ENCODE measurements at places on chromosomes 4 and X.
A peak's percentile ranks its signal among the peaks of the same experiment; 100 is the strongest.

DNA sequence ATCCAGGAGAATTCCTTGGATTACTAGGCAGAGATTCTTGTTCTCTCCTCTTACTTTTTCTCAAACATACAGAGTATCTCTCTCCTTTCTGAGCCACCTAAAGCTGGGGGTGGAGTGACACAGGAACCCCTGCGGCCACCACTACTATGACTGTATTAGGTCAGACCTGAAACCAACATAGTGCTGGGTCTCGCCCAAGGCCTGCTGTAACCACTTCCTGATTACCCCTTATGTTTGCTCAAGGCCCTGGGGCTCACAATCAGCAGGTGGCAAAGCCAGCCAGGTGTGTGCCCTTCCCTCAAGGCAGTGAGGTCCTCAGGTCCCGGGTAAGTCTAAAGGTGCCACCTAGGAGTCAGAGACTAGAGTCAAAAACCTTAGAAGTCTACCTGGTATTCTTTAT, 166.4 kb downstream of the PARM1 start:
- H3K4me1 ChIP-seq, result no peaks in the 10 kb centered on the region
- H3K36me3 ChIP-seq, result no peaks in the 10 kb centered on the region
- no peak overlapping the region for H3K4me3 ChIP-seq
- DNase-seq, result no peak
- H3K27me3 ChIP-seq, result no peaks in the 10 kb centered on the region

GRCh38 chr4:145716200-145716599, 36.3 kb downstream of the C4orf51 start:
- H3K4me1 ChIP-seq, result peaks cover 14% of the 10 kb centered on the region
- DNase-seq, result no peak
- no peak overlapping the region for H3K4me3 ChIP-seq
- H3K27ac ChIP-seq, result no peak overlapping the region
- no peaks in the 10 kb centered on the region for H3K36me3 ChIP-seq
- no peaks in the 10 kb centered on the region for H3K27me3 ChIP-seq

GRCh38 chr4:182491719-182492118, 248.5 kb downstream of the TENM3 start:
- peaks cover 2% of the 10 kb centered on the region for H3K27me3 ChIP-seq
- H3K4me1 ChIP-seq, result no peaks in the 10 kb centered on the region
- H3K36me3 ChIP-seq, result no peaks in the 10 kb centered on the region
- no peak overlapping the region for H3K27ac ChIP-seq

DNA sequence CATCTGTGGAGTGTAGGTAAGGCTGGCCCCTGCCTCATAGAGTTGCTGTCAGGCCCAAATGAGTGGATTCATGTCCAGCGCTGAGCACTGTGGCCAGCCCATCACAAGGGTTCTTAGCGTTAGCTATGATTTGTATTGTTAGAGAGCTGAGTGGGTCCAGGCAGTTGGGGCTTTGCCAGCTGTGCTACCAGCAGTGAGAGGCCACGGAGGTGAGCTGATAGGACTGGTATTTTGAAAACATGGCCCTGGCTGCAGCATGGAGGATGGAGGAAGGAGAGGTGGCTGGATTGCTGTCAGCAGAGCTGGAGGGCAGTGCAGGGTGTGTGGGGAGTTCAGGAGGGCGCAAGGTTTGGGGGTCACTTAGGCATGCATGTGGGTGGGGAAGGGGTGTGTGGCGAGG, 69.8 kb downstream of the PSAPL1 start:
- H3K4me1 ChIP-seq, result peaks cover 10% of the 10 kb centered on the region
- H3K4me3 ChIP-seq, result no peak overlapping the region
- no peak for DNase-seq

DNA sequence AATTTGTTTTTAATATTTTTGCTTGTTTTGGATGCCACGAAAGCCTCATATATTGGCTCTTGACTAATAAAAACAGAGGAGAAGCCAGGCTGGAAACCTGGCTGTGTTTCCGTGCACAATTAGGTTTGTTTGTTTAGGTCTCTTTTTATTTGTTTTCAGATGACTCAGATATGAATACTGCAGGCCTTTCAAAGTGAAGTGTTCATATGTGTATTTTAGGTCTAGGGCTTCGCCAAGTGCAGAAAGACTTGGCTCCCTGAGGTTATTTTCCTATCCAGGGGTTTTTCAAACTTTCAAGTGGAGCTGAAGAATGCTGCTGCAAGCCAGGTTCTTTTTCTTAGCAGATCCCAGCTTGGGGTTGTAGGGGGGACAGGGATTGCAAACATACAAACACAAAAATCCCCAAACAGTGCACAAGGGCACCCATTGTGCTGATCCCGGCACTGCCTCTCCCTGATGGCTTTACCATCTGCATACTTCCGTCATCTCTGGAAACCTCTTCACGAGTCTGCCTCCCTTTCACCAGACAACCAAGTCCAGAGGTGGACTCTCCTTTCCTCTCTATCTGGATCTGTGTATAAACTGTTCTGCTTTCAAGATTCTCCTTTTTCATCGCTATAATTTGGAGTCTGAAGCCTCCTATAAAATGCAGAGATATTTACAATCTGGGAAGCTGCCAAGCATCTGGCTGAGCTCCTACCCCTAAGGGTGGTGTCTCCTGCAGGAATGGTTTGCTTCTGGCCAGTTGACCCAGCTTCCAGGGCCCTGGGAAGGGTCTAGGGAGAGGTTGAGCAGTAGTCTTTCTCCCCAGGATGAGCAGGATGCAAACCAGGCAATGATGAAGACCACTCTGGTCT, 108.6 kb downstream of the SMIM20 start:
- no peaks in the 10 kb centered on the region for H3K4me1 ChIP-seq
- DNase-seq, result no peak
- H3K36me3 ChIP-seq, result no peaks in the 10 kb centered on the region
- no peak overlapping the region for H3K27ac ChIP-seq

GRCh38 chr4:636628-637159, 11.3 kb downstream of the PDE6B start:
- DNase-seq, result no peak
- H3K27me3 ChIP-seq, result peaks cover 18% of the 10 kb centered on the region
- H3K4me3 ChIP-seq, result no peak overlapping the region

- no peaks in the 10 kb centered on the region for H3K27me3 ChIP-seq
- DNase-seq, result no peak
- H3K27ac ChIP-seq, result no peak overlapping the region
- peaks cover 2% of the 10 kb centered on the region for H3K4me1 ChIP-seq
- H3K36me3 ChIP-seq, result no peaks in the 10 kb centered on the region
- no peak overlapping the region for H3K4me3 ChIP-seq
These were observed 224.7 kb downstream of the MID1 start for GRCh38 chrX:10395643-10396042.

- H3K4me1 ChIP-seq, result no peaks in the 10 kb centered on the region
- DNase-seq, result no peak
- no peaks in the 10 kb centered on the region for H3K36me3 ChIP-seq
These were observed 12.1 kb upstream of the DRD5 start for GRCh38 chr4:9769321-9769720.

- no peak for DNase-seq
- no peaks in the 10 kb centered on the region for H3K4me1 ChIP-seq
- no peak overlapping the region for H3K4me3 ChIP-seq
- H3K27ac ChIP-seq, result no peak overlapping the region
- no peaks in the 10 kb centered on the region for H3K27me3 ChIP-seq
These were observed 111.1 kb upstream of the GRPR start for GRCh38 chrX:16012250-16012649.

DNA sequence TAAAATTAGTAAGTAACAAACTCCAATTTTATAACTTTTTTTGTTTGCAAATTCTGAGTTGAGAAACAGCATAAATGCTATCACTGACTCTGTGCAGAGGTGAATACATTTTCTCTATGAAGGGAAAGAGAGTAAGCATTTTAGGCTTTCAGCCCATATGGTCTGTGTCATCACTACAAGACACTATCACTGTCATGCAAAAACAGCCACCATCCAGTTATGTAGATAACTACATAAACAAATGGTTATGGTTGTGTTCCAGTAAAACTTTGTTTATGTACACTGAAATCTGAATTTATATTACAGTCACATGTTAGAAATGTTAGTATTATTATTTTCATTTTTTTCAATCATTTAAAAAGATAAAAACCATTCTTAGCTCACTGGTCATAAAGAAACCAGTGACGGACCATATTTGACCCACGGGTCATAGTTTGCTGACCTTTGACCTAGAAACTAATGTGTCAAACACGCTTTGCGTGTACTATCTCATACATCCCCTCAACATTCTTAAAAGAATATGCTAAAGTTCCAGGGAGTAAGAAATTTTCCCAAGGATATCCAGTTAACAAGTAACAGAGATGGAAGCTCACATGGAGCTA, 29.1 kb downstream of the RASGEF1B start:
- H3K4me3 ChIP-seq, result no peak overlapping the region
- H3K27me3 ChIP-seq, result no peaks in the 10 kb centered on the region
- no peak overlapping the region for H3K27ac ChIP-seq

- peaks cover 2% of the 10 kb centered on the region for H3K27me3 ChIP-seq
- peaks cover 5% of the 10 kb centered on the region for H3K36me3 ChIP-seq
- H3K4me3 ChIP-seq, result peak overlapping the region; percentile 91
- peak overlapping the region; percentile 94 for H3K27ac ChIP-seq
These were observed 525 bp upstream of the CISD2 start for GRCh38 chr4:102868153-102868780.

- no peak overlapping the region for H3K27ac ChIP-seq
- H3K4me3 ChIP-seq, result no peak overlapping the region
- no peaks in the 10 kb centered on the region for H3K36me3 ChIP-seq
- no peak for DNase-seq
These were observed 178.6 kb downstream of the SLC7A11 start for GRCh38 chr4:138063581-138063980.

- H3K27me3 ChIP-seq, result peaks cover 2% of the 10 kb centered on the region
- no peaks in the 10 kb centered on the region for H3K36me3 ChIP-seq
- H3K4me3 ChIP-seq, result no peak overlapping the region
- H3K4me1 ChIP-seq, result peaks cover 15% of the 10 kb centered on the region
- H3K27ac ChIP-seq, result no peak overlapping the region
These were observed 210.7 kb upstream of the SLC7A11 start for GRCh38 chr4:138452826-138453225.

GRCh38 chr4:55074386-55074785, 51.0 kb downstream of the KDR start:
- no peak for DNase-seq
- H3K4me1 ChIP-seq, result peaks cover 25% of the 10 kb centered on the region
- H3K27me3 ChIP-seq, result peaks cover 9% of the 10 kb centered on the region
- H3K4me3 ChIP-seq, result no peak overlapping the region
- peaks cover 11% of the 10 kb centered on the region for H3K36me3 ChIP-seq
- H3K27ac ChIP-seq, result no peak overlapping the region

- H3K4me3 ChIP-seq, result no peak overlapping the region
- peaks cover 1% of the 10 kb centered on the region for H3K27me3 ChIP-seq
- H3K4me1 ChIP-seq, result peaks cover 3% of the 10 kb centered on the region
- peak; percentile 38 for DNase-seq
- no peak overlapping the region for H3K27ac ChIP-seq
- H3K36me3 ChIP-seq, result no peaks in the 10 kb centered on the region
These were observed 153.9 kb downstream of the KDR start for GRCh38 chr4:54971474-54971950.

GRCh38 chrX:70168238-70169188, 8.8 kb upstream of the DGAT2L6 start:
- DNase-seq, result peak; percentile 3
- H3K27ac ChIP-seq, result peak overlapping the region; percentile 64
- H3K27me3 ChIP-seq, result peaks cover 2% of the 10 kb centered on the region
- H3K4me1 ChIP-seq, result peaks cover 29% of the 10 kb centered on the region

DNA sequence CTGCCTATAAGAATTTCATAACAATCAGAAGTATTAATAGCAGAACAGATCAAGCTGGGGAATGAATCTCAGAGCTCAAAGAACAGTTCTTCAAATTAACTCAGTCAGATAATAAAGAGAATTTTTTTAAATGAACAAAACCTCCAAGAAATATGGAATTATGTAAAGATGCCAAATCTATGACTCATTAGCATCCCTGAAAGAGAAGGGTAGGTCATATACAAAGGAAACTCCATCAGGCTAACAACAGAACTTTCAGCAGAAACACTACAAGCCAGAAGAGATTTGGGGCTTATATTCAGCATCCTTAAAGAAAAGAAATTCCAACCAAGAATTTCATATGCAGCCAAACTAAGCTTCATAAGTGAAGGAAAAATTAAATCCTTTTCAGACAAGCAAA, 28.6 kb downstream of the CBR4 start:
- no peak overlapping the region for H3K27ac ChIP-seq
- H3K36me3 ChIP-seq, result peaks cover 24% of the 10 kb centered on the region
- no peaks in the 10 kb centered on the region for H3K27me3 ChIP-seq
- H3K4me3 ChIP-seq, result no peak overlapping the region

- H3K27ac ChIP-seq, result no peak overlapping the region
- H3K27me3 ChIP-seq, result no peaks in the 10 kb centered on the region
- H3K4me1 ChIP-seq, result no peaks in the 10 kb centered on the region
These were observed 2535.1 kb downstream of the ARAP2 start for GRCh38 chr4:33709247-33709646.

GRCh38 chrX:38960137-38960536, 158.9 kb downstream of the MID1IP1 start:
- peaks cover 4% of the 10 kb centered on the region for H3K36me3 ChIP-seq
- DNase-seq, result no peak
- H3K4me1 ChIP-seq, result no peaks in the 10 kb centered on the region
- H3K27ac ChIP-seq, result no peak overlapping the region
- H3K4me3 ChIP-seq, result no peak overlapping the region
- H3K27me3 ChIP-seq, result peaks cover 2% of the 10 kb centered on the region

DNA sequence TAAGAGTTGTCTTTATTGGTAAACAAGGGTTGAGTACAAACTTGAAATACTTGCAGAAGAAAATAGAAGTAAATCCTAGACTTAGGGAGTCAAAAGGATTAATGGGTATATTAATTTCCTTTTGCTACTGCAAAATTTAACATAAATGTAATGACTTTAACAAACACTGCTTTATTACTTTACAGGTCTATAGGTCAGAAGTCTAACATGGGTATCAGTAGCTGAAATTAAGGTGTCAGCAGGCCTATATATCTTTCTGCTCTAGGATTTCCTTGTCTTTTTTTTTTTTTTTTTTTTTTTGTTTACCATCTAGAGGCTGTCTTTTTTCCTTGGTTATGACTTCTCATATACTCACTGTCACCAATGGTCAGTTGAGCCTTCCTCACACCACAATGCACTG, 220.4 kb downstream of the GRID2 start:
- H3K27me3 ChIP-seq, result no peaks in the 10 kb centered on the region
- peaks cover 14% of the 10 kb centered on the region for H3K4me1 ChIP-seq
- H3K27ac ChIP-seq, result no peak overlapping the region
- H3K36me3 ChIP-seq, result no peaks in the 10 kb centered on the region

DNA sequence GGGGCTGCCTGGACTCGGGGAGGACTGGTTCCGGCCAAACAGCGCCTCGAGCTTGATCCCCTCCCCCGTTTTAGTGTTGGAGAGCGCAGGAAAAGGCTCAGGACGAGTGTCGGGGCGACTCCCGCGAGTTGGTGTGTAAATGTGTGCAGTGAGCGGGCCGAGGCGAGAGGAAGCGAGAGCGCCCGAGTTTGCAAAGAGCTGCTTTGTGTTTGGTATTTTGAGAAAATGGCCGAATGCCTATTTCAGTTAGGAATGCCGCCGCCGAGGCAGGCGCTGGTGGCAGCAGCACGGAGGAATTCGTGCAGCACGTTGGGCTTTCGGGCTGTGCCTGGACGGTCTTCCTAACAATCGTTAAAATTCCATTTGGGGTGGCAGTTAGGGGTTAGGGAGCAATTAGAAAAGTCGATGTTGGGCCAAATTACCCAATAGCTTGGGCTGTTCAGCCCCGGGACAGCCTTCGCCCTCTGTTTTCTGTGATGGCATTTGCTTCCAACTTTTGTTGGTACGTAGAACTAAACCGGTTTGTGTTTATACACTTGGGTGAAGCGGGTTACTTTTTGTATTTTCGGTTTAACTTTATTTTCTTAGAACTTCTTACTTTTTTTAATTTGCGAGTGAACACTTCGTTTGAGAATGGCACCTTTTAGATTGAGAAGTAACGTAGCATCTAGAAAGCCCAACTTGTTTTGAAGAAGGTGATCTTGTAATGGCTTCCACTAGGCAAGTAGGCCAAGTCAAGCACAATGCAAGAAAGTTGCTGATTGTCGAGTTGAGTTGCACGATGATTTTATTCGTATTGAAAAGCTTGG, 1.6 kb downstream of the REST start:
- H3K36me3 ChIP-seq, result peaks cover 11% of the 10 kb centered on the region
- H3K4me1 ChIP-seq, result peaks cover 40% of the 10 kb centered on the region

Measured in endothelial cell (in vitro differentiated cells).